ENCODE measurements at places on chromosomes 12 and 14.

DNA sequence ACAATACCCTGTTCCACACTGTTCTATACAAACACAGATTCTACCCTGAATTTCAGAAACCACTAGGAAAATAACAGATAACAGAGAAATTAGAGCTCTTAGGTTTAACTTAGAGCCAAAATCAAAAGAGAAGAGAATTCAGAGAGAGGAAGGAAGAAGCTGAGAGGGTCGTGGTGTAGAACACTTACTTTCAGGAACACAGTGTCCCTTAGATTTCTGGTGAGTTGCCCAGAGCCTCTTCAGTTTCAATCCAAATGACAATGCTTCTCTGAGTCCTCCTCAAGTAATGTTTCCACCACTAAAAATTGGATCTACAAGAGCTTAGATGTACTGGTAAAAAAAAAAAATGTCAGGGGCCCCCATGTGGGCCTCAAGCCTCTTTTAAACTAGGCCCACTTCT lies 2.6 kb downstream of the YAF2 start:
- no peak for DNase-seq

- no peak for DNase-seq
Observed at GRCh38 chr14:56202256-56202655, 84.0 kb downstream of the PELI2 start.

- DNase-seq = no peak
Observed at GRCh38 chr12:130568501-130568900, 147.6 kb downstream of the RIMBP2 start.

GRCh38 chr14:102853648-102854047 lies 68.8 kb upstream of the AMN start:
- DNase-seq = no peak

- DNase-seq = no peak
Observed at GRCh38 chr14:75649337-75649736, 11.3 kb downstream of the ERG28 start.

DNA sequence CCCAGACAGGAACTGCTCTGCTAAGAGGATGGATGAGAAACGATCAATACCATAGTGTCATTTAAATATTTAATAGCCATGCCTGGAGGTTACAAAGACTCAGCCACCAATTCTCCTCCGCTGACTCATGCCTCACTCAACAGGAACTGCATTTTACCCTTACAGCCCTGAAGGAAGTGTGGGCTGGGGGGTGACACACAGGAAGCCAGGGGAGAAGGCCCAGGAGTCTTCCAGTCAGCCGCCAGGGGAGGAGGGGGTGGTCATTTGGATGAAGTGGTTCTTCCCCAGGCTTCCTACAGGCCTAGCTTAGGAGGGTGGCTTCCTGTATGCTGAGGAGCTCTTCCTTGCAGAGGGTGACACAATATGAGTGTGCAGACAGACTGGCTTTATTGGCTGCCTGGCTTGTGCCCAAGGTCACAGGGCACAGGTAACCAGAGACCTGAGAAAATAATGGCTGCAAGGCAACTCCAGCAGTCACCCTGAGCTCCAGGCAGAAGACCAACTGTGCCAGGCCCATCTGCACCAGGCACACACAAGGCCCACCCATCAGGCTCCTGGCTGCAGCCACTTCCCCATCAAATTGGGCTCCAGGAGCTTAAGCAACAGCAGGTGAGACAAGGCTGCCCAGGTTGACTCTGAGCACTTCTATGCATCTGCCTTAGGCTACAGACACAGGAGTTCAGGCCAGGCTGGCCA lies 30.6 kb upstream of the RPLP0 start:
- peak; percentile 56 for DNase-seq

DNA sequence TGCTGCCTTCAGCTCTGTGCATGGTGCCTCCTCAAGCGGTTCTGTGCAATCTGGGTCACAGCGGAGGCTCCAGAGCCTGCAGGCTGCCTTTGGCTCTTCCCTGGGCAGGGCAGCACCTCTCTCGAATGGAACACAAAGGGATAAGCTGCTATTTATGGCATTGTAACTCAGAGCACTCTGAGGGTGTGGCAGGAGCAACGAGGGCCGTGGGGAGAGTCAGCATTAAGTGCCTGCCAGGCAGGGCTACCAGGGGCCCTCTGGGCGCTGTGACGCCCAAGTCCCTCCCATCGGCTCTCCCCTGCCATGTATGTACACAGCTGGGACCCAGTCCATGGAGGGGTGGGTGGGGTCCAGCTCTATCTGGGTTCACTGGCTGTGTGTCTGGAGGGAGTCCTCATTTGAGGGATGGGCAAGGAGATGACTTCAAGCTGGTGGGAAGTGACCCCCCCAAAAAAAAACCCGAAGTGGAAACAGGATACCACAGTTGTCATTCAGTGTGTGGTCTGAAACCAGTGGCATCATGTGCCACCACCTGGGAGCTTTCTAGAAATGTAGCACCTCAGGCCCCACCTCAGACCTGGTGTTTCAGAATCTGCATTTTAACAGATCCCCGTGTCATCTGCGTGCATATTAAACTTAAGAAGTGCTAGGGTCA lies 44.0 kb upstream of the OAS1 start:
- DNase-seq = no peak

GRCh38 chr14:99282261-99283050 lies 10.5 kb upstream of the BCL11B start:
- no peak for DNase-seq

GRCh38 chr12:116040402-116040801 lies 237.1 kb downstream of the MED13L start:
- DNase-seq = no peak

DNA sequence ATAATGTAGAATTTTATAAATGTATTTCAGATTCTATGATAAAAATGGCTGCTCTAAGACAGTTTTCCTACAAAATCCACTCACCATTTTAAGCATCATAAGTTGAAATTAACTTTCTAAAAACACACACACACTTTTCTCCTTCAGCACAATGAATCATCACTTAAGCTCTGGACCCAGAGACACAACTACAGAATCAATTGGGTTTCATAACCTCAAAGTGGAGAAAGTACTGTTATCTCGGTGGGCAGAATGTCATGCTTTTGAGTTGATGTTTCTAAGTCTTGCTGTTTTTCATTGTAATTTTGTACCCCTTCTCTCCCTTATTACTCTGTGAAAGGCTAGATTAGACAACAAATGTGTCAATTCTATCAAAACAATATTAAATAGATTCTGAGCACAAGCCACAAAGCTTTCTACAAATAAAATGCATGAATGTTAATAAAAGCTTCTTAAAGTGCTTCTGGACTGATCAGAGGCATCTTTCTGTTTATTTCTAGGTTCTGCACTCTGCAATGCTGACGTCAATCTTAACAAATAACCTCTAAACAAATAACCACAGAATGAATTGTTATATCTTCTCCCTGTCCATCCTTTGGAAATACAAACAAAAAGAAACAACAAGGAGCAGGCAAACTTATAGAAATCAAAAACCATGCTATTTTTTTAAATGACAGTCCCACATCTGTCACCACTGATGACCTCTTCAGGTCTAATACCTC lies 8.2 kb downstream of the IPO8 start:
- DNase-seq = no peak

DNA sequence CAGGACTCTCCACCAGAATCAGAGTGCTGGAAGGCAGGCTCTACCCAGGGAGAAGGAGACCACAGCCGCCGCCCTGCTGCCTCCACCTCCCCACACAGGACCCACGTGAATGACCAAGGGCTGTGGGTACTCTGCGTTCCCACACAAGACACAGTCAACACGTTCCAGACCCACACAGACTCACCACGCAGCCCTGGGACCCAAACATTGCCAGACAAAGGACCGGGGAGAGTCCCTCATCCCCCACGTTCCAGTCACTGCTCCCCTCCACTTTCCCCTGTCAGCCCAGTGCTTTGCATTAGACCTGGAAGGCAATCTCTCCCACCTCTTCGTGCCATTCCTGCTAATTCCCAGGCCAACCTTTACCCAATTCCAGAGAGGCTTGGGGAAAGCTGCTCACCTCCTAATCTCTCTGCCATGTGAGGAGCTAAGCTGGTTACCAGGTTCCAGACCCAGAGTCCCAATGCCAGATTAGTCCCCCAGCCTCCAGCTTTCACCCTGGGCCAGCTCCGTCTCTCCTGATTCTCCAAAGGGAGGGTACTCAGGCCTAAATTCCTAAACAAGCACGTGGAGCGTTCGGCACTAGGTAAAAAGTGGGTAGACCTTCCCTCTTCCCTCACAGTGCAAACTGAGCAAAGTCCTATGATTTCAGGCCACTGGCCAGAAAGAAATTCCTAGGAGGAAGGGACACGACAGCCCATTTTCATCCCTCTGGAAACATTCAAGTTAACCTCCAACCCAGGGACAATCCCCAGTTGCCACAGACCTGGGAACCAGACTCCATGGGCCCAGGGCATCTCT lies 4.9 kb downstream of the SLC6A13 start:
- DNase-seq = no peak

GRCh38 chr12:110281549-110282299 lies 677 bp downstream of the ATP2A2 start:
- peak; percentile 23 for DNase-seq

DNA sequence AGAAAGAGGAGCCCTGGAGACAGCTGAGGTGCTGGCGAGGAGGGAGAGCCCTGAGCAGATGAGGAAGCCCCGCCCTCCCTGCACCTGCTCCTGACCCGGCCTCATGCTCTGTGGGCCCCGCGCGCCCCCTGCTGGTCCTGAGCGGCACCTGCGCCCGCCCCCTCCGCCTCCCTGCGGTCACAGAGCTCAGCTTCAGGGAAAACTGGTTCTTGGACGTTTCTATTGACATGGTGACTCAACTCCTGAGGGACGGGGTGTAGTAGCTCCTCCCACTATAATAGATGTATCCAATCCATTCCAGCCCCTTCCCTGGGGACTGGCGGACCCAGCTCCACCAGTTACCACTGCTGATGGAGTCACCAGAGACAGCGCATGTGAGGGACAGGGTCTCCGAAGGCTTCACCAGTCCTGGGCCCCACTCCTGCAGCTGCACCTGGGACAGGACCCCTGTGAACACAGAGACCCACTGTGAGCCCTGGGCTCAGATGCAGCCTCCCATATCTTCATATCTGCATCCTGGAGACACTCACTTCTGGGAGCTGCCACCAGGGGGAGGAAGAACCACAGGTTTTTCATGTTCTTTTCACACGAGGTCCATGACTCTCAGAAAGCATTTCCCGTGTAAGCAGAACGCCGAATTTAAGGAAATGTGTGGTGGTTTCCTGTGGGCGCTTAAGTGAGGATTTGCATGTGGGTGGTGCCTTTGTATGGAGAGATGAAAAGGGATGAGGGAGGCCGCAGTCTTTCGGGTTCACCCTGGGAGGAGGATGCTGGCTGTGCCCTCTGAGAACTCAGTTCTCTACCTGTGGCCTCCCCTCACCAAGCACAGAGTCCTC lies 1346.4 kb downstream of the TMEM121 start:
- DNase-seq = peak; percentile 73

GRCh38 chr14:93430315-93431035 lies at the start of gene UNC79:
TSS of gene UNC79 (plus strand) at chr14:93430939. CDS start at chr14:93431030, 91 bp downstream.
- DNase-seq = no peak

- no peak for DNase-seq
Observed at GRCh38 chr14:90454041-90455000, 57.5 kb downstream of the CALM1 start.

DNA sequence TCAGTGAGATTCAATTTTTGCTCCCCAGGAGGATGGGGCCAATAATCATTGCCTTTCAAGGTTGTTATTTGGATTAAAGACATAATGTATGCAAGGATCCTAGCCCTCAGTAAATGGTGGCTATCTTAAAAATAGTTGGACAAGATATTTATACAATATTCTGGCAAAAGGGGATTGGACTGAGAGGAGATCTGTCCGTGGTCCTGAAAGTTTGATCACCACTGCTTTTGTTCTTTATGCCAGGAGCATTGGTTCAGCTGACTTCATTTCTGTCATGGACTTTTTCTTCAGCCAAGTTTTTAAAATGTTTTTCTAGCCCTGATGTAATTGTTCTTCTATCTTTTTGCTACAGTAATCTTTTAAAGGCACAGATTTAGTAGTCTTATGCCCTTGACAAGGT lies 70.2 kb upstream of the TCL1A start:
- no peak for DNase-seq

GRCh38 chr12:97016163-97016562 lies 109.1 kb downstream of the NEDD1 start:
- DNase-seq = no peak

DNA sequence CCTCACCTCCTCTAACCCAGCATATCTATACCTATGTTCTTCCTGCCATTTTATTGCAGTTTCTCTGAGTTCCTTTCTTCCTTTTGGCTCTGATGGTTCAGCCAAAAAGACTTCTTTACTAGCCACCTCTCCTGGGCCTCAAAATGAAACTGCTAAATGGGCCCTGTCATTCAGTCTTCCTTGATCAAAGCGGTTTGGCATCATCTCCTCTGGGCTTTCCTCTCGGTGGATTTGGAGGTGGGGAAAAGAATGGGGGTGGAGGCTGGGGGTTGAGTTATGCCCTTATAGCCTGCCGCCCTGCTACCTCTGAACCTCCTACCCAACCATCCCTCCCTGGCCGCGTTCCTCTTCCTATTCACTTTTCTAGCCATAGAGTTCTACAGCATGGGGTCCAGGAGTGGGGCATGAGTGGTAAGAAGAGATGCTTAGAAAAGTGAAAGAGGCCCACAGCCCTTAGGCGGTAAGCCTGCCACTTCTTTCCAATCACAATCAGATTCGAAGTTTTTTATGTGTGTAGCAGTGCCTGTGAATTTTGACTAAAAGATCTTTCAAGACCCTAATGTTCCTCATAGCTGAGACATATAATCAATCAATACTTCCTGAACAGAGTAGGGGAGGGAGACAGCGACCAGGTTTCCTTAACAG lies 2.5 kb downstream of the AJUBA start:
- no peak for DNase-seq

GRCh38 chr14:31476131-31476866 lies 11.5 kb downstream of the GPR33 start:
- no peak for DNase-seq

DNA sequence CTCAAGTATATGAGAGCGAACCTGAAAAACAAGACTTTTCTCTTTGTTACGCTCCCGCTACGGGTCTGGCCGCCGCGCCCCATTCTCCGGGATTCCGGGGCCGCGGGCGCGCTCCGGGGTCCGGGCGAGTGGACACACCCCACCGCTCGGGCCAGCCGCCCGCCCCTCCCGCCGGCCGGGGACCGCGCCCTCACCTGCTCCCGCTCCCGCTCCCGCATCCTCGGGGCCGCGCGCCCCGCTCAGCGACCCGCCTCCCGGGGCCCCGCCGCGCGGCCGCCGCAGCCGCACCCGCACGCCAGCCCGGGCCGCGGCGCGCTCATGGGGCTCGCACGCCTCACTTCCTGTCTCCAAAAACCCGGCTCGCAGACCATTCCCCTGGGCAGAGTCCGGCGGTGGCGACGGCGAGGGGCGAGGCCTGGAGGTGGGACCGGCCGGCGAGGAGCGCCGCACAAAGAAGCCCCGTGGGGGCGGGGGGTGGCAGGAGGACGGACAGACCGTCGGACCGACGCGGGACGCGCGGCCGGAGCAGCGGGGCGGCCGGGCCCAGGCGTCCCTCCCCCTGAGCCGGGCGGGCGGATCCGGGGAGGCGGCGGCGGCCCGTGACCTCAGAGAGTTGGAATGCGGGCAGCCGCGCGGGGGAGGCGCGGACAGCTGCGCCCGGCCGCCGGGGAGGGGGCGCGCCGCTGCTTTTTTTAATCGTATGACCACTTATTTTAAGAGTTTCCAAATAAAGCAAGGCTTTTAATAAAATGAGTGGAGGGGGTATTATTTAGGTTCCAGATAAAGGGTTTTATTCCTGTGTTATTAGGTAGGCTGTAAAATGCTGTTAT lies at the start of gene PTPN21:
Gene PTPN21 (minus strand): TSS at position 551 of the 830 bp plus-strand sequence. CDS start 4,590 bp downstream, outside the sequence.
- DNase-seq = no peak

GRCh38 chr12:109589240-109589590 lies 15.6 kb downstream of the MVK start:
- DNase-seq = no peak

- DNase-seq = no peak
Observed at GRCh38 chr12:127162902-127163301, 1104.1 kb upstream of the TMEM132C start.

GRCh38 chr12:2061402-2061801 lies 8.6 kb downstream of the CACNA1C start:
- DNase-seq = no peak
